KBM-7 (cell line): ENCODE measurements at places on chromosomes 4 and X.

GRCh38 chr4:152038238-152038637, 277.4 kb upstream of the GATB start:
- no peak for DNase-seq

DNA sequence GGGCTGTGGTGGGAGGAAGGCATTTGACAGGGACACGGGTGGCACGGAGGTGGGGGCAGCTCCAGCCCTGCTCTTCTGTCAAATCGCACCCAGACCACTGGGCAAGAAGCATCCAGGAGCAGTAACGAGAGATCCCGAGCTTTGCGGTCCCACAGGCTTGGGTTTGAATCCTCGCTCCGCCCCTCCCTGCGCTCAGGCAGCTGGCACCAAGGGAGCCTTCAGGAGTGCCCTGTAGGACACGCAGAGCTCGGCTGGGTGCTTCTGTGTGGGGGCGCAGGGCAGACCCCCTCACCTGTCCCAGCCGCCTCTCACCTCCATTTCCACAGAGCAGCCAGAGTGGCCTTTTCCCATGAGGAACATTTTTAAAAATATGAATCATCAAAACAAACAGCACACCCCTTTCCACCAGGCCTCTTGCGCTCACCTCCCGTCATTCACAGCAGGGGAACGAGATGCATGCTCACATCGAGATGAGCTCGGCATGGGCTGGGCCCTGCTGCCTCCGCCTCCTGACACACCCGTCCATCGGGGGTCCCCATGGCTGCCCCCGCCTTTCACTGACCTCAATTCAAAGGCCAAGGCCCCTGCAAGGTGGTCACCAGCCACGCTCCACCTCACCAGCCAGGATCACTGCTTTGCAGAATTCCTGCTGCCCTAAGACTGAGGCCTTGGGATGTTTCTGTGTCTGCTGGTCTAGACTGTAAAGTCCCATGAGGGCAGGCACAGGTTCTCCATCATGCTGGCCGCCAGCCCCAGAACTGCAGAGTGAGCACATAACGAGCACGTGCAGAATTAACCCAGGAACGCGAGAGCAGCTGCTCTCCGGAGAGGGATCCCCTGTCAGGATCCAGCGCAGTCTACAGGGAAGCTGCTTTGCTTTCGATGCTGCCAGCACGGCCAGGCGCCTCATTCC, 52.7 kb downstream of the ACOX3 start:
- DNase-seq: no peak

DNA sequence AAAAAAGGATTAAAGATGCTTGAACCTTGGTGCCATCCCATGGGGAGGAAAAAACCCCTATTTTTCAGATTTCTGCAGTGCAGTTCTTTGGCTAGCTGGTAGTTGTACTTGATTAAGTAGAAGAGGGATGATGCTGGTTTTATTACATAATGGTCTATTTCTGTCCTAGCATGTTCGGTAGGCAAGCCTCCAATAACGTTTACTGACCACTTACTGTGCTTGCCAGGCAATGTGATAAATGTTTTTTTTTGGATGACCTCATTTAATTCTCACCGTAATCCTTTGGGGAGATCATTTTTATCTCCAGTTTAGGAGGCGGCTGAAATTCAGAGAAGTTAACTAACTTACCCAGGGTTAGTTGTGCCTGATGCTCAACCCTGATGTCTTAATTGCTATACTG, 92.1 kb upstream of the RPA4 start:
- DNase-seq: no peak

- DNase-seq: no peak
These were observed 9.0 kb upstream of the CHIC2 start for GRCh38 chr4:54073271-54073880.

GRCh38 chr4:75671802-75672421, 1.3 kb downstream of the G3BP2 start:
- no peak for DNase-seq

DNA sequence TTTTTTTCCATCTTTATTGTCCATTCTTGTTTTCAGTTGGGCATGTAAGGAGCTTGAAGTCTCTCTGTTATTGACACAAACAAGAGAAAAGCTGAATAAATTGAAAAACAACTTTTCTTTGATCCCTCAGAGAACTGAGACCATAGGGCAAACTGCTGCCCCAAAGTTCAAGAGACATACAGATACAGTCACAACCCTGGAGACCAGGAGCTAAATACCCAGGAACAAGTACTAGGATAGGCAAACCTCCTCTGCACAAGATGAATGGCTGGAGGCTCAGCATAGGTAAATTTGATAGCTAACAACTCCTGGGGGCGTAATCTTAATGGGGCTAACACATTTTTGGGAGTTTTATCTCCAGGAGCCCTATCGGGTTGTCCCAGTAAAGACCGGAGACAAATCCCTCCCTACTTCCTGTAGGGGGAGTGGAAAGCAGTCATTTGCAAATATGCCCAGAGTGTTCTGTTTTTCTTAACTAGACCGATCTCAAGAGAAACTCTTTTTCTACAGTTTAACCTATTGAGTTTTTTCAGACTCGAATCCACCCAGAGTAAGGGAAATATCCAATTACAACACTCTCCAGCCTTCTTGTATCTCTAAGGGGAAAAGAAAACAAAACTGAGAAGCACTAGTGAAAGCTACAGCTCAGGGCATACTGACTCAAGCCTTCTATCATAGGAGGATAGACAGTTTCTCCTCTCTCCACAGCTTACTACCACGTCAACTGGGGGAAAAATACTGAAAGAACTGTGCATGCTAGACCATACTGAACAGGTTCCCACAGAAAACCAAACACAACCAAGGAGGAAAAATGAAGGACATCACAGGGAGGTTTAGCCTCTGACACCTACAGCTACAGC, 23.1 kb downstream of the MAGEA8 start:
- DNase-seq: peak; percentile 42

- peak; percentile 70 for DNase-seq
These were observed 53.6 kb upstream of the HPSE start for GRCh38 chr4:83388313-83388676.

DNA sequence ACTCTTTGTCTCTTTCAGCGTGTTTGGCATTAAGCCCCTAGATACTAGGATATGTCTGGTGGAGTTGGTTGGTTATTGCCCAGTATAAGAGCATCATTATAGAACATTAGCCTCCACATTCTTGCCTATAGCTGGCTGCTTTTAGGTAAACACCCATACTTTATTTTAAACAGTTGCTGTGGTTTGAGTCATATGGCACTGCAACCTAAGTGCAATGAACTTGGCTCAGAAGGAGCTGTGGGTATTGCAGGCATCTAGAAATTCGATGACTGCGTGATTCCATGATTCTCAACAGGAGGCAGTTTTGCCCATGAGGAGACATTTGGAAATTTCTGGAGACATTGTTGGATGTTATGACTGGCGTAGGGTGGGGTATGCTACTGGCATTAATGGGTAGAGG, 49.5 kb downstream of the DCLK2 start:
- DNase-seq: no peak

DNA sequence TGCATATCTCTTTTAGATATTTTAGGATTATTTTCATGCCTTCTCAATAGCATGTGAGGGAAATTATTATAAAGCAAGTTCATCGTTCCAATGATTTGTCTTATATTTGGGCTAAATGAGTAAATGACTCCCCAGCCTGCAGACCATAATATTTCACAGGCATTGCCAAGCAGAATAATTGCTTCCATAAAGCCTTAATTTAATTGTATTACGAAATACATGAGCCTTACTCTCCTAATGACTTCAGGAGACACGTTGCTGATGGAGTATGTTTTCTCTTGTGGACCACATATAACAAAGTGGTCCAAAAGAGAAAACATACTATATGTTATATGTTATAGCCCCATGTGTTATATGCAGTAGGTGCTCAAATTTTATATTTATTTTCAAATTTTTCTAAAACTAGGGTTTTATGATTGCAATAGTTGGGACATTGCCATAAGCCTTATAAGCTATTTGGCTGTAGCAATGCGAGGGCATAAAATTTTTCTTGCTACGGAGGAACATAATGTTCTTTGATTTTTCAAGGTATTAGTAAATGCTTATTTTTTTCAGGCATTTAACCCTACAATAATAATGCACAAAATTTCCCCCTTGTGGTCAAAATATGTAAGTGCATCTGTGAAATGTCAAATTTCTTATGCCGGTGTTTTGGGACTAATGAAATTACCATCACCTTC, 26.2 kb upstream of the TMPRSS11D start:
- peak; percentile 37 for DNase-seq

- DNase-seq: peak; percentile 73
These were observed 6.7 kb upstream of the MSX1 start for GRCh38 chr4:4852591-4853362.

DNA sequence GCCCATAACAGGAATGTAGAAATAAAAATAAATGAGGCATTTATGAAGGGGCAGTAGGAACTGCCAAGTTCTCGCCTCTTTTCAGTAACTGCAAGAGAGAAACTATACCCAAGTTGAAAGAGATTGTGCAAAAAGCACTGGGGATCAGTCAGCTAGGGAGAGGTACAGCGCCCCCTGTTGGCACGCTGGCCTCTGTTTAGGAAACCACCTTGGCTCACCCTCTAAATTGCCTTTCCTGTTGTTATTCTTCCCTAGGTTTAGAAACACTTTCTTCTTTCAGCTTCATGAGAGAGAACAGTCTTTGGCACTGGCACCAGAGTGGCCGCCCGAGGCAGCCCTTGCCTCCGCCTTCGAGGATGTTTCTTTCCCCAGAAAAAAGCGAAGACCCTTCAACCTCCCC, 348.5 kb downstream of the MID1IP1 start:
- peak; percentile 85 for DNase-seq

- peak; percentile 67 for DNase-seq
These were observed 81.4 kb downstream of the FBXW7 start for GRCh38 chr4:152454398-152455011.

GRCh38 chrX:12747433-12747832, 43.8 kb upstream of the PRPS2 start:
- DNase-seq: no peak

DNA sequence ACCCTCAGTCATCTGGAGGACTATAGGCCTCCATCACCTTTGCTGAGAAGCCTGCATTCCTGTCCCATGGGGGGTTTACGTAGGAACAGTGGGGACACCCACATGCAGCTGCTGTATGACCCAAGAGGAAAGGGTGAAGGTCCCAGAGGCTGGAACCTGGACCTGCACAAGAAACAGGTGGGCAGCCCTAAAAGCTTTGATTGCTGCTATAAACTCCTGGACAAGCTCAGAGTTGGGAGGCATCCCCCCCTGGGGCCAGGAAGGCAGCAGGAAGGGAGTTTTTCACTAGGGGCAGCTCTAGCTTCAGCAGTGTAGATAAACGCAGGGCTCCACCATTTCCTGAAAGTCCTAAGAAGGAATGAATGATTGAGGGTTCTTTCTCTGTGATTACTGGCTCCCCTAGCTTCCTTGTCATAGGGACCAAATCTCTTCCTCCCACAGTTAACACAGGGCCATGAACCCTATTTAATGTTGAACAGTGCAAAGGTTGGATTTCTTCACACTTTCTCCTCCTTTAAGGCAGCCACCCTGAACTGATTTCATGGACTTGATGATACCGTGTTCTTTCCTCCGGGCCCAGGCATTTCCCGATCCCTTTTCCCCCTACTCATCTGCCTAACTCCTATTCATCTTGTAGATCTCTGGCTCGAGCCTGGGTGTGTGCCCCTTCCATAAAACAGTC, 84.2 kb downstream of the CHRNA9 start:
- no peak for DNase-seq

- DNase-seq: peak; percentile 85
These were observed 130.7 kb upstream of the GPRIN3 start for GRCh38 chr4:89438102-89438831.
